ENCODE measurements at places on chromosomes 12 and 14.

GRCh38 chr14:90319173-90319572, 12.6 kb downstream of the NRDE2 start:
- DNase-seq: no peak

DNA sequence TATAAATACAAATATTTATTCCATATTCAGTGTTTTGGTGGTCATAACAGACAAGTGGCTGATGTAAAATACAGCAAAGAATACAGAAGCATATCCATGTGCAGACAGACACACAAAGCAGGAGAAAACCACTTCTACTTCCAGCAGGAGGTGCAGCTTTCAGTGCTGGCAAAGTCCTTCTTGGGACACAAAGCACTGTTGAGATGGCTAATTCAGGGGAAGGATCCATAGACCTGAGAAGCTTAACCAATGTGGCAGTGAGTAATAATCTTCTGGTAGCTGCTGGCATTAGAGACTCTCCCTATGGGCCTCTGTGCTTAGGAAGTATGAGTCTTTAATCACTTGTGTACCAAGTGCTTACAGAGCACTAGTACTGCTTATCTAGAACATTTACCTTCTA, 26.8 kb downstream of the AMN1 start:
- DNase-seq: no peak

DNA sequence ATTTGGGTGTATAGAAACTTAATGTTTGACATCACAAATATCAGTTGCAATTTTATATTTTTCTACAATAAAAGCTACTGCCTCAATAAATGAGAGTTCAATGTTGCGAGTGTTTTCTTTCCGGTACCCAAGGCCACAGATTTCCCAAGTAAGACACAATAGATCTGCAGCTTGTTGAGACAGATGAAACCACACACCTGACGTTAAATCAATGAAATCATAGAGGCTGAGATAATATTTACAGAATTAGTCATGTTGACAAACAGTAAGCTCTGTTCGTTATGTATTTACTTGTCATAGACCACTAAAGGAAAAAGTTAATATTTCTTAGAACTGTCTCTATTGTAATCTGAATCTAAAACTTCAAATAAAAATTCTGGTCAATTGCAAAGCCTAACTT, 49.2 kb upstream of the PTHLH start:
- no peak for DNase-seq

DNA sequence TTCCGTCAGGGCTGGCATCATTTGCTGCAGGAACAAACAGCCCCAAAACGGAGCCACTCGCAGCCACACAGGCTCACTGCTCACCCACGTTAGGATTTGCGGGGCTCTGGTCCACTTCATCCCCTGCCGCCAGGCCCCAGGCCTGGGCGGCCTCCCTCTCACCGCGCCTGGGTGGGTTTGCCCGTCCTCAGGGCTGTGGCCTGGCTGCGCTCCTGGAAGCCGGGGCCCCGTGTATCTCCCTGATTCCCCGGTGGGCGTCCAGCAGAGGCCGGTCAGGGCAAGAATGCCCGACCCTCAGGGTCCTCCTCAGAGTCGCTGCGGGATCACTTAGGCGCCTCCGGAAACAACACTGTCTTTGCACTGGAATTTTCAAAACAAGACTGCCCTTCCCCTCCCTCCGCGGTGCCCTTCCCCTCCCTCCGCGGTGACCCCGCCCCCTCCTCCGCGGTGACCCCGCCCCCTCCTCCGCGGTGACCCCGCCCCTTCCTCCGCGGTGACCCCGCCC, 15.7 kb upstream of the FBRSL1 start:
- peak; percentile 38 for DNase-seq

- DNase-seq: no peak
These were observed 53.0 kb upstream of the FZD10 start for GRCh38 chr12:130109062-130109945.

GRCh38 chr14:89255852-89256251, 161.2 kb downstream of the FOXN3 start:
- no peak for DNase-seq

DNA sequence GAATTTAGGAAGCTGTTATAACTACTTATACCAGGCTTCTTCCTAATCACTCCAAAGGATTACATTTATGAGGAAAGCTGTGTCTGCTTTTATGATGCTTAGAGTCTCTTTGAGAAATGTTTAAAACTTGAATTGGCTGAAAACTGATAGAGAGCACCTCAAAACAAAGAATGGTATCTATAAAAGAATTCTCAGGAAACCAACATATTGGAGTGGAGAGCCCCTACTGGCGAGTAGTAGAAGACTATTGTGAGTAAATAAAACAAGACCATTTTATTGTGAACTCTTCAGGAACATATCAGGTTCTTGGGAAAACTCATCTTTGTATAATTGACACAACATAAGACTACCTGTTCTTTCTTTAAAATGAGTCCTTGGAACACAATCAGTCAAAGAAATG, 578.6 kb downstream of the RERGL start:
- no peak for DNase-seq

GRCh38 chr12:100105661-100106060, 37.0 kb downstream of the BLTP3B start:
- no peak for DNase-seq

- DNase-seq: no peak
These were observed at the start of gene KCNA1 for GRCh38 chr12:4909734-4910501. TSS of gene KCNA1 (plus strand) at chr12:4909905. CDS start at chr12:4911379, 1,474 bp downstream.

GRCh38 chr12:30000401-30000800, 216.7 kb upstream of the TMTC1 start:
- no peak for DNase-seq

DNA sequence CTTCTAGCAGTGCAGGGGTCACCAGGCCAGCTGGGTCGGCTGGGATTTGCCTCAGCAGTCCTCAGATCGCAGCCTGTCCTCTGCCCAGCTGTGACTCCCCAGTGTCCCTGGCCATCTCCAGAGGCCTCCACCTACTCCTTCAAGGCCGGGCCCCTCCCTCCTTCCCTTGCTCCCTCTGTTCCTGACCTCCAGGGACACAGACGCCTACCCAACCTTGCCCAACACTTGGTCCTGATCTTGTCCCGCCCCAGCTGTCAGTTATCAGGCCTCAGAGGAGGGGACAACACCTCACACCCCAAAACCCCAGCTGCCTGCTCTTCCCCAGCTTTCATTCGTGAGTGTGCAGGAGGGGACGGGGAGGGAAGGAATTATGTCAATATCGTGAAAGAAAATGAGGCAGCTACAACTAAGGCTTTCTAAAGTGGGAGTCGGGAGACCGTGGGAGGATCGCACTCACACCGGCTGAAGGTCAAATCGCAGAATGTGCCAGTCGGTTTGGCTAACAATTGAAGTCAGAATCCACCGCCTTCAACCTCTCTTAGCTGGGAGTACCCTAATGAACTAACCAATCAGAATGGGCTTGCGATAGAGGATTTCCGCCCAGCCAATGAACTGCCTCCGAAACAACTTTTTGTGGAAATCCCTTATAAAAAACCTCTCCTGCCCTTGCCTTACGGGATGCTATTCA, 9.4 kb upstream of the PLBD2 start:
- DNase-seq: no peak

DNA sequence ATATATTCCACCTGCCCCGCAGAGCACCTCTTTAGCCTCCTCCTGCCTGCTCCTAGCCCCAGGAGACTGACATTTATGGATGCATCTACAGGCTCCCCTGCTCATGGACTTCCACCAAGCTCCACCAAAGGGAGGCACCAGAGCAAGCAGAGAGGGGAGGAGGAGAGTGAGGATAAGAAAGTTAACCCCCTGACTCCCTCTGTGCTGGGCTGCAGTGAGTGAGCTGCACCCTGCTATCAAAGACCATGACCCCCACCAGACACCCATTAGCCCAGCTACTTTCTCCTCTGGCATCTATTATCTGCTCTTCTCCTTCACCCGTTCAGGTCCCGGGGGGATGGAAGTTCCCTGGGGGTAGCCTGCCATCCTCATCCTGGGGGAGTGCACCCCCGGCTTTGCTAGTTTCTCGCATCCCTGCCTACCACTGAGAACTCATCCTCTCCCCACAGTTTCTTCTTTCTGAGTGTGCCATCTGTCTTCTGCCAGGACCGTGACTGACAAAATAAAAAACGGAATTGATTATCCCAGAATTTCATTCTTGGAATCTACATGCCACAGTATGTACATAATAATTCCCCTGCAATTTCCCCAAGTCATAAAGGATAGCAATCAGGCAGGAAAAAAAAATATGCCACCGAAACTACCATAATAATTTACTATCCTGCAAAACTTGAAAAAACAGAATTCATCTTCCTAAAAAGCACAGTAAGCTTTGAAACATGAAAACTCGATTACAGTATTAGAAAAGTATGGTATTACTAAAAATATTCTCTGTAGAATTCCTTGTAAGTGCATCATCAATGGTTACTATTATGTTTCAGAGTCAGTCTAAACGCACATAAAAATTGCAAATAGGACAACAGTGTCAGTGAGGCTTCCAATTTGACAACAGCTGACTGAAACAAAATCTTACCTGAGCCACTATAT, 45.2 kb downstream of the FOXN3 start:
- DNase-seq: no peak

GRCh38 chr14:65213316-65213715, 111.0 kb upstream of the MAX start:
- DNase-seq: no peak

- DNase-seq: no peak
These were observed 2.2 kb downstream of the DACT1 start for GRCh38 chr14:58639842-58640484.

DNA sequence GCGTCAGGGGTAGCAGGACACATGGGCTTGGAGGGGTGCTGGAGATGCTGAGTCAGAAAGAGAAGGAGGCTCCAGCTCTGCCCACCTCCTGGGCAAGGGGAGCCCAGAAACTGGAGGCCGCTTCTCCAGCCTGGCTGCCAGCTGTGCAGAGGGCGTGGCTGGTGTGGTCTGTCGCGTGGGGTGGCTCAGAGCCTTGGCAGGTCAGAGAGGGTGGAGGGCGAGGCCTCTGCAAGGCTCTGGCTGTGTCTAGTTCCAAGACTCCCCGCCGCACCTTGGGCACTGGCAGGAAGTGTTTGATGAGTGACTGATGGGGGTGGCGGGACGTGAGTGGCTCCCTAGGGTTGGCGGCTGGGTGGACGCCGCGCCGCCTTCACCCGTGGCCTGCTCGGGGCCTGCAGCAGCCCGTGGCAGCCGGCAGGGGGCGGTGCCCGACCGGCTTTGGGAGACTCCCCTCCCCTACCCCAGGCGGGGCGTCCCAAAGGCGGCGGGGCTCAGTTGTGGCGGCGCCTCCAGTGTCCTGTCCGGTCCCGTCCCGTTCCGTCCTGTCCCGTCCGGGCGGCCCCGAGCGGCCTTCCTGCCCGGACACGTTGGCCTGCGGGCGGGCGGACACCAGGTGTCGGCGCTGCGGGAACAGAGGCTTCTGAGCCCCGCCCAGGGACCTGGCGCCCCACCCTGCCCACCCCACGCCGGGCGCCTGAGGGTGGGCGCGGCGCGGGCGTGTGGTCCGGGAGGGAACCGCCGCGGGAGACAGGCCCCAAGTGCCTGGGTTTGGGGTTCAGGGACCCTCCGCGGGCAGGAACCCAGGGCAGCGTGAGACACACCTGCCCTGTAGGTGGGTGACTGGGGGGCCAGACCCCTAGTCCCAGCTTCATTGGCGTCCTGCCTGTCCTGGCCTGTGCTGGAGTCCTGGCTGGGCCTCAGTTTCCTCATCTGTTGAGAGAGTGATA, 39.7 kb downstream of the KRT80 start:
- DNase-seq: peak; percentile 52

DNA sequence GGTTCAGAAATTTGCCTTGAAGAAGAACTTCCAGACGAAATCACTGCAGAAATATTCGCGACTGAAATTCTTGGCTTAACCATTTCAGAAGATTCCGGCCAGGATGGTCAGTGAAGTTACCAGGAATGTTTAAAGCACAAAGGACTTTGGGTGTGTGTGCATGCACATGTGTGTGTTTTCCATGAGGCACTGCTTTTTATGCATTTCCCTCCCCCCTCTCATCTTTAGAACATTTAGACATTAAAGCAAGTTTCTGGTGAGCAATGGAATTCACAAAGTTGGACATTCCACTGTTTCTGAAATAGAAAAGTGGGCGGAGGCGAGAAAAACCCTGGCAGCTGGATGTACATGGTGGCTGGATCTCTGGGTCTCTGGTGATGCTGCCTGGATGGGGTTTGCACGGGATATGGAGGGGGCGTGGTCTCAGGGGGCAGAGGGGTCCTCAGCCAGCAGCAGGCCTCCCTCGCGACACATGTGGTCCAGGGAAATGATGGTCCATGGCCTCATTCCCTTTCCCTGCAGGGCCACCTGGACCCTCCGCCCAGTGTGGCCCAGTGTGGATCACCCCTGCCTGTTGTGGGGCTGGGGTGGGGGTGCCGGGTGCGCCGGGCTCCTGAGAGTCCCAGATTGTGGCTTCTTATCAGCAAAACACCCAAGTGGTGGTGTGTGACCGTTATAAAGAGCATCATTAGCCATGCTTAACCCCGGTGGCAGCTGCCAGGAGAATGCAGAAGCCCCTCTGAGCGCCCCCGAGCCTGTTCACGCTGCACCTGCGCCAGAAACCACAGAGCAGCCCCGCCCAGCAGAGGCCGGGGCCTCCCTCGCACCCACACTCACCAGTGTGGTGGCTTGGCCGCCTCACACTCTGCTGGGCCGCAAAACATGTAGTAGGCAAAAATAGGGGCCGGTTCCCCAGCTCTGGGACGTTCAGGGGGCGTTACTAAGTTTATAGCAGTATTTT, 17.8 kb upstream of the BCL7A start:
- DNase-seq: no peak

DNA sequence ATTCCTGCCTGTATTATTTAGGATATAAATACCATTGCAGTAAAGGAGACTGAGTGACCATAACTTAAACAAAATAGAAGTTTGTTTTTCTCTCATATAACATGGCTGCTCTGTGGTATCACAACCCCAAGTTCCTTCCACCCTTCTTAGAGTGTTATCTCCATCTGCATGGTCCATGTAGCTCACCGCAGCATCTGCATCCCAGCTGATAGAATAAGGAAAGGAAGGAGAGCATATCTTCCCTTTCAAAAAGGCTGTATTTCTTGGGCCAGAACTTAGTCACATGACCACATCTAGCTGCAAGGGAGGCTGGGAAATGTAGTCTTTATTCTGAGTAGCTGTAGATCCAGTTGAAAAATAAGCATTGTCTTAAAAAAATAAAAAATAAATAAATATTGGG, 184.8 kb upstream of the NUDT4 start:
- no peak for DNase-seq

- DNase-seq: no peak
These were observed 69.5 kb downstream of the BTG1 start for GRCh38 chr12:92076101-92076500.

- DNase-seq: no peak
These were observed 186.2 kb downstream of the DICER1 start for GRCh38 chr14:94970941-94971730.

GRCh38 chr12:71945121-71945520, 6.5 kb downstream of the TPH2 start:
- DNase-seq: no peak

DNA sequence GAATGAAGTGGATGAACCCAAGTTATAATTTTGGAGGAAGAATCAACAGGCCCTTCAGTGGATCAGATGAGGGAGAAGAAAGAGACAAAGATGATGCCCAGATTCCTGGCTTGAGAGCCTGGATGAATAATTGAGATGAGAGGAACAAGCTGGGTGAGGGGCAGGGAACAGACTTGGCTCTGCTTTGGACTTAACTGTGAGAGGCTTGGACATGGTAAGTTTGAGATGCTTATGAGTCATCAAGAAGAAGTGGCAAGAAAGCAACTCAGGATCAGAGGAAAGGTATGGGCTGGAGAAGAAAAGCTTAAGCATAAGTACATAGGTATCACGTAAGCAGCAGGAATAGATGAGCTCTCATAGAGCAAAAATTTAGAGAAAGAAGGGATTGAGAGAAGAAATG, 55.3 kb downstream of the FIGNL2 start:
- DNase-seq: no peak

GRCh38 chr14:61591862-61592261, 103.5 kb upstream of the HIF1A start:
- no peak for DNase-seq
